ENCODE measurements at places on chromosomes 3 and 15.

- DNase-seq, result no peak
Measured at GRCh38 chr15:101803676-101804075, 367 bp downstream of the OR4F6 start.

- no peak for DNase-seq
Measured at GRCh38 chr15:60272623-60273022, 125.2 kb downstream of the ANXA2 start.

DNA sequence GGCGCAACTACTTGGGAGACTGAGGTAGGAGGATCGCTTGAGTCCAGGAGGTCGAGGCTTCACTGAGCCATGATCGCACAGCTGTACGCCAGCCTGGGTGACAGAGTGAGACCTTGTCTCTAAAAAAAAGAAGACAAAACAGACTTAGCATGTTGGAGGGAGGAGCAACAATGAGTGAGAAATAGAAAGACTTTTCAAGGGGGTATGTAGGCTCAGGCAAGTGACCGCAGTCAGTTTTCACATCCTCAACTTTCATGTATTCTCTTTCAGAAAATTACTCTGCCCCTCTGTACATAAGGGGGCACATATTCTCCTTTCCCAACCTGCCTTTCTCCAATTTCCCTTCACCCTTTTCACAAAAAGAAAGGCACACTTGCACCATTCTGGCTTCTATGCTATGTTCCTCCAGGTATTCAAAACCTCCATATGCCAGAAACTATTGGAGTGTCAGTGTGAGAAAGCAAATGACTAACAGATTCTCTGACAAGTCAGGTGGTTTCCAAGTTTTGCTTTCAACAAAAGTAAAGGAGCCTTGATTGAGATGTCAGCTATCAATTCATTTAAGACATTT is 7.6 kb downstream of the NSUN3 start:
- DNase-seq, result no peak

DNA sequence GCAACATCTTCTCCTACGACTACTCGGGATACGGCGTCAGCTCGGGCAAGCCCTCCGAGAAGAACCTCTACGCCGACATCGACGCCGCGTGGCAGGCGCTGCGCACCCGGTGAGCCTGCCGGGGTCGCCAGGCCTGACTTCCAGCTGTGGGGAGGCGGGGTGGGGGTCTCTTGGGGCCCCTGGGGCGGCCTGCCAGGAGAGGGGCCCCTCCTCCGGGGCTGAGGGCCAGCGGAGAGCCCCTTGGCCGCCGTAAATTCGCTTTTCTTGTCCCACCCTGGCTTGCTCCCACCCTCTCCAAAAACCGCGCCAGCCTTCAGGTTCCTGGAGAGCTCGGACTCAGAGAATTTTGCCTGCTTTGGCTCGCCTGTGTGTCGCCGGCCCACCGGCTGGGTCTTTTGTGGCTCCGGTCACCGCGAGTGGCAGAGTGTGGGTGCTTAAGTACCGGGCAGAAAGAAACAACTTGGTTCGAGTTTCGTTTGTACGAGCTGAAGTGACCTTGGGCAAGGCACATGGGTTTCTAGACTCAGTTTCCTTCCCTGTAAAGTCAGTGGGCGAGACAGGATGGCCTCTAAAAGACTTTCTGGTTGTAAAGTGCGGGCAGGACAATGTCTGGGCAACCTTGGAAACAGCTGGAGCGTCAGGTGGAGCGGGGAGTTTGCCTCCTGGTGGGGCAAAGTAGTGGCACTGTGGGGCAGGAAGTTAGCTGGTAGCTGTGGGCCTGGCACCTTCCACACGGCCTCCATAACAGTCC is 976 bp downstream of the ABHD17C start:
- DNase-seq, result peak; percentile 18

GRCh38 chr3:176611703-176612102 is 585.6 kb downstream of the TBL1XR1 start:
- DNase-seq, result no peak

DNA sequence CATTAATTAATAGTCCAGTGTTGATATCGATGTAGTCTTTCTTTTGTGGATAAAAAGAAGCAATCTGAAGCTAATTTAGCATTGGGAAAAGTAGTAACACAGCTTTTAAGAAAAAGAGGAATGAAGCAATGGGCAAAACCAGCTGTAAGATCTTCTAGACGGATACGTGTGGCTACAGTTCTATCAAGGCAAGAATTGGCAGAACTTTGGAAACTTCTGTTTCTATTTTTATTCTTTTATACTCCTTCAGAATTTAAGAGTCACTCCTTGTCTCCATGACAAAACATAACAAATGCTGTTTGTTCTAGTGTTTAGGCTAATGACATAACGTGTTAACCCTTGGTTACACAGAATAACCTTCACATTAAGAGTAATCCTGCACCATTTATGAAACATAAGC is 289.2 kb downstream of the ROBO2 start:
- no peak for DNase-seq
